SJCRH30 (cell line): ENCODE measurements at places on chromosomes 13 and 19. TPM values are rescaled to one million over a fixed set of nuclear protein-coding genes. Genes with fewer than 3 reads are reported as not detected.

DNA sequence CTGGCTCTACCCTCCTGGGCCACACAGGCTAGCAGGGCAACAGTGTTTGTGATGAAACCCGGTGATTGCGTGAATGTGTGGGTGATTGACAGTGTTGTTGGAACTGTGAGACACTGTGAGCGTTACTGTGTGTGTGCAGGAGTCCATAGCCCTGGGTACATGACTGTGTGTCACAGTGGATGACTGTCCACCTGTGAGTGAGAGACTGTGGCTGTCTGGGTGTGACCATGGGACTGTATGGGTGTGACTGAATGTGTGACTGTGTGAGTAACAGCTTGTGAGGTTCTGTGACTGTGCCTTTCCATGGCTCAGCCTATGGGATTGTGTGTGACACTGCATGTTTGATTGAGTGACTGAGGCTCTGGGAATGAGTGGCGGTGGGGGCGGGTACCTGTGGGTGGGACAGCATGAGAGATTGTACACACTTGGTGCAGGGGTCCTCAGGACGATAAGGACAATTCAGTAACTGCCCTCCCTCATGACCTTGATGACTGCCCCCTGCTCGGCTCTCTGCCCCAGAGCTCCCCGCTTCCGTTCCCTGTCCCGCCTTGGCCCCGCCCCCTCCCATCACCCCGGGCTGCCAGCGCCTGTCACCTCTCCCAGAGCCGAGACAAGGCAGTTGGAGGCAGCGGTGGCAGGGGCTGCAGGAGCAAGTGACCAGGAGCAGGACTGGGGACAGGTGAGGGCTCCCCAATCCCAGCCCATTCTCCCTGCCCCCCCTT is at the start of gene GIPR:
TSS of gene GIPR (plus strand) at position 602 of the 722 bp plus-strand sequence. CDS start 1,300 bp downstream, outside the sequence.
- no peak for DNase-seq
- no peak within 1 kb of the TSS for H3K27ac ChIP-seq
- peaks cover 3% of the 10 kb centered on the region; the same call in 1 of the 2 replicates for H3K4me1 ChIP-seq
- no peaks in the 10 kb centered on the region for H3K36me3 ChIP-seq
- H3K4me3 ChIP-seq, result peak within 1 kb of the TSS; percentile 50

- no peak for DNase-seq
- H3K27ac ChIP-seq, result no peak overlapping the region
- no peaks in the 10 kb centered on the region for H3K27me3 ChIP-seq
- H3K36me3 ChIP-seq, result no peaks in the 10 kb centered on the region
Observed at GRCh38 chr13:99985886-99986527, 4.4 kb downstream of the ZIC2 start.

DNA sequence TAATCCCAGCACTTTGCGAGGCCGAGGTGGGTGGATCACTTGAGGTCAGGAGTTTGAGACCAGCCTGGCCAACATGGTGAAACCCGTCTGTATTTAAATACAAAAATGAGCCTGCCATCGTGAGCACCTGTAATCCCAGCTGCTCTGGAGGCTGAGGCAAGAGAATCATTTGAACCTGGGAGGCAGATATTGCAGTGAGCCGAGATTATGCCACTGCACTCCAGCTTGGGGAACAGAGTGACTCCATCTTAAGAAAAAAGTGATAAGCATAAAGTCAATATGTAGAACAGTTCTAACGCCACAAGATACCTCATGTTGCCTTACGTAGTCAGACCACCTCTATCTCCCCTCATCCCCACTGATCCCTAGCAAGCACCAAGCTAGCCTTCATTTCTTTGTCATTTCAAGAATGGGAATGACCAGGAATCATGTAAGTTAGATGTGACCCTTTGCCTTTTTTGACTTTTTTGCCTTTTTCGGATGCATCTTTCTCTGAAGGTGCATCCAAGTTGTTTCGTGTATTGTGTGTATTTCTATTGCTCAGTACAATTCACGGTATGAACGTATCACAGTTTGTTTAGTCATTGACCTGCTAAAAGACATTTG is 6.4 kb downstream of the RPL21 start:
- peaks cover 86% of the 10 kb centered on the region for H3K36me3 ChIP-seq
- no peak for DNase-seq
- H3K27ac ChIP-seq, result no peak overlapping the region
- H3K4me3 ChIP-seq, result no peak overlapping the region

GRCh38 chr19:19258589-19259338 is 14.3 kb downstream of the TM6SF2 start:
- no peaks in the 10 kb centered on the region for H3K27me3 ChIP-seq
- no peak for DNase-seq
- no peak overlapping the region for H3K4me3 ChIP-seq
- no peaks in the 10 kb centered on the region for H3K36me3 ChIP-seq
- no peaks in the 10 kb centered on the region for H3K4me1 ChIP-seq

DNA sequence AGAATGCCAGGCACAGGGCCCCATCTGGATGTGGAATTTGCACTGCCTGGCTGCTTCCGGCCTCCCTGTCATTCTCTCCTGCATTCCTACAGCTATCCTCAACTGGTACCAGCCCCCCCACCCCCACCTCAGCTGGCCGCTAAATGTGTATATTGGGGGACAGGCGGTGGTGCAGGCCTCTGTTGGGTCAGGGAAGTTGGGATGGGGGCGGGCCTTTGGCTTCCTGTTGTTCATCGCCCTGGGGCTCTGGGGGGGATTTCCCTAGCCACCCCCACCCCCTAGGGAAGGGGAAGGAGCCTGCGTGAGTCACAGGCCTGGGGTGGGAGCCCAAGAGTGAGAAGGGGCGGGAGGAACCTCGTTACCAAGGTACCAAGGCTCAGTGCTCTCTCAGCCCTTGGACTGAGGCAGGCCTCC is 10.6 kb downstream of the POU2F2 start:
- no peak overlapping the region for H3K27ac ChIP-seq
- peaks cover 6% of the 10 kb centered on the region; the same call in 1 of the 2 replicates for H3K4me1 ChIP-seq
- H3K36me3 ChIP-seq, result no peaks in the 10 kb centered on the region
- DNase-seq, result peak; percentile 32
- H3K4me3 ChIP-seq, result no peak overlapping the region

DNA sequence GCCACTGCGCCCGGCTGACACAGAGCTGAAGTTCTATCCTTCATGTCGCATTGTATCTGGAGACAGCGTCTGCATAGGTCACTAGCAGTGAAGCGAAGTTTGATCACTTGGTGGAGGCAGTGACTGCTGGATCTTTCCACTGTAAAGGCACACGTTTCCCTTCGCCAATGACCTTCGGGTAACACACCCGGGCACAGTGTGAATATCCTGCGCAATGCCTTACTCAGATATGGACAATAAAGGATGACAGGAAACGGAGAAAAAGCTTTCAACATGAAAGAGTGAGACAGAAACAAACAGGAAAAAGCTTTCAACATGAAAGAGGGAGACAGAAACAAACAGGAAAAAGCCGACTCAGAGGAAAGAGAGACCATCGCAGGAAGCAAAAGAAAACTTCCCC is 17.1 kb downstream of the ARL11 start:
- H3K36me3 ChIP-seq, result no peaks in the 10 kb centered on the region
- H3K27me3 ChIP-seq, result no peaks in the 10 kb centered on the region
- no peak overlapping the region for H3K27ac ChIP-seq
- H3K4me1 ChIP-seq, result no peaks in the 10 kb centered on the region
- no peak for DNase-seq

DNA sequence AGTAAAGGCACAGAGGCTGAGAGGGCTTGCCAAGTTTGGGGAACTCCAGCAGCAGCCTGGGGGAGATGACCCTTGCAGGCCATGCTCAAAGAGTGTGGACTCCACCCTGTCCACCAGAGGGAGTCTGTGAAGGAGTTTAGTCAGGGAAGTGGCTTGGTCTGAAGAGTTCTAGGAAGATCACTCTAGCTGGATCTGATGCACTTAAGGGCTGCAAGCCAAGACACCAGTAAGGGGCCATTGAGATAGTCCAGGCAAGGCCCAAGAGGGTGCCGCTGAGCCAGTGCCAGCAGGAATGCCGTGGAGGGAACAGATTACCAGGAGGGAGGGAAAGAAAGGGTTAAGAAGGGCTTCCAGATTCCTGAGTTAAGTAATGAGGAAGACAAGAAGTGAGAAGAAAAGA is 68.7 kb downstream of the ZAR1L start:
- no peaks in the 10 kb centered on the region for H3K27me3 ChIP-seq
- no peak overlapping the region for H3K4me3 ChIP-seq
- no peak overlapping the region for H3K27ac ChIP-seq
- H3K36me3 ChIP-seq, result no peaks in the 10 kb centered on the region

DNA sequence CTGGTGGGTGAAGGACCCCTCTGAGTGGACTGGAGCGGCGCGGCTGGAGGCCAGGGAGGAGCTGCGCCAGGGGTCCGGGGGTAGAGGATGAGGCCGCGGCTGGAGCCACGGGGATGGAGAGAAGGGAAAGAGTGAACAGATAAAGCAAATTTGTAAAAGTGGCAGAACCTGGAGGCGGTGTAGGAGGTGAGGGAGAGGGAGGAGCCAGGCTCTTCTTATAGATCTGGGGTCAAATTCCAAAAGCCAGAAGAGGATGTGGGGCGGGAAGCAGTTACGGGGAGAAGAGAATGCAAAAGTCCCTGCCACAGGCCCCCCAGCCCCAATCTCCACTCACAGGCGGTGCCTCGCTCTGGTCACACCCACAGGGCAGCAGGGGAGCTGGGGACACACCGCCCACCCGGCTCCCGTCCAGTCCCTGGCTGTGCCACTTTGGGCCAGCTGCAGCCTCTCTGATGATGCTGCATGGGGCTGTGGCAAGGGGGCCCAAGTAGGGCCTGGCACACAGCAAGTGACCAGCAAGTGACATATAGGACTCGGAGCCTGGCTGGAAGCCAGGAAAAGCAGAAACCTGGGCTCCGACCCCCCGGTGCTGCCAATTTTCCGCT is 11.1 kb downstream of the LRRC4B start:
- H3K4me3 ChIP-seq, result no peak overlapping the region
- no peaks in the 10 kb centered on the region for H3K4me1 ChIP-seq
- no peak overlapping the region for H3K27ac ChIP-seq
- no peak for DNase-seq
- peaks cover 35% of the 10 kb centered on the region for H3K27me3 ChIP-seq

DNA sequence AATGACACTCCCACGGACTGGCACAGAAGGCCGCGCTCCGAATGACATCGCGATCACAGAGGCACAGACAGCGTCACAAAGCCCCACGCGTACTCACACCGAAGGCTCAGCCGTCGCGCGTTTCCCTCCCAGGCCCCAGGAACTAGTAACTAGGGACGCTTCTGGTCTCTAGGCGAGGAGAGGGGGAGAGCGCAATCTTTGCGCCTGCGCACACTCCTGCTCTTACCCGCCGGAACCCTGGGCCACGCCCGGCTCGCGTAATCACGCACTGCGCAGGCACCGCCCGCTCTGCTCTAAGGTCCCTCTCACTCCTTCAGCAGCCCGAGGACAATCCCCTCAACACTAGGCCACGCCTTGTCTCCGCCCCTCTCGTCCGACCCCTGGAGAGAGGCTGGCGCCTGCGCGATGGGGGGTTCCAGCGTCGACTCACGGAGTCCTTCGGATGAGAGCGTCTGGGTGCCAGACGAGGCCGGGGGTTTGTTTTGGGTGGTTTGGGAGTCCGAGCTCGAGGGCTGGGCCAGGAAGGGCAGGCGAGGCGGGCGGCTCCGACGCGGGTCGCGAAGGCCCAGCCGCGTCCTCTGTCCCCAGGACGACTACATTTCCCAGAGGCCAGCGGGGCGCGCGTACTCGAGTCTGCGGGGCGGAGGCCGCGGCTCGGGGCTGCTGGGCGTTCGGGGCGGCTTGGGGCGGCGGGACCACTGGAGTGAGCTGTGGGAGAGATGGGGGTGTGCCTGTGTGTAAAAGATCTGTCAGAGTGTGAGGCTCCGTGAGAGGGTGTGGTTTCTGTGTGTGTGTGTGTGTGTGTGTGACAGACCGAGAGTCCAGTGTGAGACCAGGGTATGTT is at the start of gene ZNF471:
TSS of gene ZNF471 (plus strand) at position 410 of the 844 bp plus-strand sequence. CDS start 3,717 bp downstream, outside the sequence.
- H3K4me1 ChIP-seq, result no peaks in the 10 kb centered on the region
- peak within 1 kb of the TSS; percentile 96 for H3K27ac ChIP-seq
- DNase-seq, result peak; percentile 99

- H3K4me1 ChIP-seq, result peaks cover 22% of the 10 kb centered on the region
- H3K27me3 ChIP-seq, result no peaks in the 10 kb centered on the region
- DNase-seq, result peak; percentile 76
- H3K4me3 ChIP-seq, result peak overlapping the region; percentile 68
- H3K27ac ChIP-seq, result peak overlapping the region; percentile 88
- peaks cover 7% of the 10 kb centered on the region for H3K36me3 ChIP-seq
Observed at GRCh38 chr19:46787331-46788261, 798 bp downstream of the SLC1A5 start.

DNA sequence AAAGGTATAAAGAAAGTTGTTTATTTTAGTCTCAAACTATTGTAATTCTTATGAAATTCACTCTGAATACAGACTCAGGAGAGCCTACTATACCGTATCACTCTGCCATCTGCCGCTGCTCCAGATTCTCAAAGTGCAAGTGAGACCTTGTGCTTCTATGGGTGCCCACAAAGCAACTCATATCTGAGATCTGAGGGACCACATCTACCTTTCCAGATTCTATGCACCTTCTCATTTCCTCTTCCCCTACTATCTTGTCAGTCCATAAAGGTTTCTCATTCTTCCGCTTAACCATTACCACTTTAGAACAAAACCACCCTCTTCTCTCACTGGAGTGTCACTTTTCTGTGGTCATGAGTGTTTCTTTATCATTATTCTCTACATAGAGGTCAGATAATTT is 1236.9 kb downstream of the DIAPH3 start:
- H3K27me3 ChIP-seq, result no peaks in the 10 kb centered on the region
- no peak overlapping the region for H3K4me3 ChIP-seq
- DNase-seq, result no peak
- no peak overlapping the region for H3K27ac ChIP-seq
- H3K4me1 ChIP-seq, result no peaks in the 10 kb centered on the region

- H3K27me3 ChIP-seq, result no peaks in the 10 kb centered on the region
- H3K36me3 ChIP-seq, result no peaks in the 10 kb centered on the region
- H3K27ac ChIP-seq, result no peak overlapping the region
- peak; percentile 74 for DNase-seq
- peaks cover 36% of the 10 kb centered on the region for H3K4me1 ChIP-seq
- no peak overlapping the region for H3K4me3 ChIP-seq
Observed at GRCh38 chr19:46478356-46478986, 7.1 kb upstream of the PNMA8A start.

DNA sequence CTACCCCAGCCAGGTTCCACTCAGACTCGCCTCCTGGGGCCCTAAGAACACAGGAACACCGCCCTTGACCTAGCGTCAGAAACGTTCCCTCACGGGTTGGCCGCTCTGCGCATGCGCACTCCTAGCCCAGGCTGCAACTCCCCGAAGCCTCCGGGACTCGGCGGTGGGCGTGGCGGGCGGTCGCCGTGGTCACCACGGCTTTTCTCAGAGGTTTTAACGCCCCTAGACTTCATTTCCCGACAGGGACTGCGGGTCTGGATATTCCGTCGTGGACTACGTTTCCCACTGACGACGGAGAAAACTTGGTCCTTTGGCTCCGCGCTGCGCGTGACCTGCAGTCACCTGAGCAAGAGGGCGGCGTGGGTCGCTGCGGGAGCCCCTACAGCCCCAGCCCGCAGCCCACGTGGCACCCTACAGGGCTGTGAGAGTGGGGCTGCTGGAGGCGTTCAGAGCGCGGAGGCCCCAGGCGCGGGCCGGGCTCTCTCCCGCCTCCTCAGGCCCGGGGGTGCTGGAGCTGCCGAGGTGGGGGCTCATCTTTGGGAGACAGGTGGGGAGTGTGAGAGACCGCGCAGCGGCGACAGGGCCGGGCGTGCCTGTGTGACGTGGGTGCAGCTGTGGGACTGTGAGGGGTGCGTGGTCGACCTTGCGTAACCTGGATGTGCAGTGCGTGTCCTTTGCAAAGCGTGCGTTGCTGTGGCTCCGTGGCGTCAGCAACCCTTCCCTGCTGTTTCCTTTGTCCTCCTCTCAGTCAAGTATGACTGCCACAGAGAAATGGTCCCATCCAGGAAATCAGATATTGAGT is 38.0 kb upstream of the ZNF573 start:
- no peaks in the 10 kb centered on the region for H3K36me3 ChIP-seq
- no peak overlapping the region for H3K27ac ChIP-seq
- peak; percentile 32 for DNase-seq
- no peaks in the 10 kb centered on the region for H3K27me3 ChIP-seq
- H3K4me1 ChIP-seq, result no peaks in the 10 kb centered on the region

POP4 gene
- total RNA-seq, result 81.1 and 81.9 TPM in 2 replicates

IZUMO2 gene
- 0.24 TPM in 1 of 2 replicates, not detected in the other for total RNA-seq

LIG4 gene
- total RNA-seq, result 9.8 and 10.8 TPM in 2 replicates

NAPSA gene
- total RNA-seq, result 0.08 and 0.18 TPM in 2 replicates

DACH1 gene
- total RNA-seq, result 12.2 and 12.3 TPM in 2 replicates

ZNF846 gene
- total RNA-seq, result 0.89 and 3.1 TPM in 2 replicates
